Stimulated activated CD4-positive, alpha-beta T cell treated with anti-CD3 and anti-CD28 coated beads, TNF-alpha, amount 100 ng/mL, for 24 hours (primary cell): ENCODE measurements at places on chromosomes 1 and 21.

DNA sequence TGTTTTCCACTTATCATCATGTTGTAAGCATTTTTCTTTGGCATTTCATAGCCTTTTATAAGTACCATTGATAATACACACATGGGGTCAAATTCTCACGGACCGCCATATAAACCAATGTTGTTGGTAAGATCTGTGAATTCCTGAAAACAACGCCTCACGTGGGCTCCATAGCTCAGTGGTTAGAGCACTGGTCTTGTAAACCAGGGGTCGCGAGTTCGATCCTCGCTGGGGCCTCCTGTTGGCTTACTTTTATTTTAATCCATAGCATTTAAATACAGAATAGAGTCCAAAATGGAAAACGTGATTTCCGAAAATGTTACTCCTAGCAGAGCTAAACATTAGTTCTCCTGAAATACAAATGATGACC, 83.1 kb downstream of the HHIPL2 start:
- DNase-seq: peak; percentile 70

DNA sequence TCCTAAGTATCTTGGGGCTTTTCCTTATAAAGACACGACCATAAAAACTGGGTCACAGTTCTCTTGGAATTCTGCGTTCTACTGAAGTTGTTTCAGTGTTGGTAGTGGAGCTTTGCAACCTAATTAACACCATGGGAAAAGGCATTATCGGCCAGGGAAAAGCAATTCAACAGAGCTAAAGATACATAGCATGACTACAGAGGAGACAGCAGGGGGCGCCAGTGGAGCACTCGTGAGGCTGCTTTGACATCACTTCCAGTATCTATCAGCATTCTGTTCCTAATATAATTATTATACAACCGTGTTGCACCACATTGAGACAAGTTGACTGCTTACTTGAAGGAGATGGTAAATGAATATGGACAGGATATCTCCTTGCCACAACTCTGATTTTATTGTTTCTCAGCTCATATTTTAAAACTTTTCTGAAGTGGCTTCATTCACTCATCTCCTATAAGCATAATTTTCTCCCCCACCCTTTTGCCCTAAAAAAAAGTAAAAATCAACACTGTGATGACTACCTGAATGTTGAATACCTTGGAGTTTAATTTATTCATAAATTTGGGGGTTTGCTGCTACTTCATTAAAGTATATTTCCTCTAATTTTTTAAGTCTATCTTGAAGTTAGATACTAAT, 39.4 kb downstream of the ZP4 start:
- DNase-seq: peak; percentile 22

- DNase-seq: no peak
Observed at GRCh38 chr21:26055010-26055409, 115.6 kb downstream of the APP start.

DNA sequence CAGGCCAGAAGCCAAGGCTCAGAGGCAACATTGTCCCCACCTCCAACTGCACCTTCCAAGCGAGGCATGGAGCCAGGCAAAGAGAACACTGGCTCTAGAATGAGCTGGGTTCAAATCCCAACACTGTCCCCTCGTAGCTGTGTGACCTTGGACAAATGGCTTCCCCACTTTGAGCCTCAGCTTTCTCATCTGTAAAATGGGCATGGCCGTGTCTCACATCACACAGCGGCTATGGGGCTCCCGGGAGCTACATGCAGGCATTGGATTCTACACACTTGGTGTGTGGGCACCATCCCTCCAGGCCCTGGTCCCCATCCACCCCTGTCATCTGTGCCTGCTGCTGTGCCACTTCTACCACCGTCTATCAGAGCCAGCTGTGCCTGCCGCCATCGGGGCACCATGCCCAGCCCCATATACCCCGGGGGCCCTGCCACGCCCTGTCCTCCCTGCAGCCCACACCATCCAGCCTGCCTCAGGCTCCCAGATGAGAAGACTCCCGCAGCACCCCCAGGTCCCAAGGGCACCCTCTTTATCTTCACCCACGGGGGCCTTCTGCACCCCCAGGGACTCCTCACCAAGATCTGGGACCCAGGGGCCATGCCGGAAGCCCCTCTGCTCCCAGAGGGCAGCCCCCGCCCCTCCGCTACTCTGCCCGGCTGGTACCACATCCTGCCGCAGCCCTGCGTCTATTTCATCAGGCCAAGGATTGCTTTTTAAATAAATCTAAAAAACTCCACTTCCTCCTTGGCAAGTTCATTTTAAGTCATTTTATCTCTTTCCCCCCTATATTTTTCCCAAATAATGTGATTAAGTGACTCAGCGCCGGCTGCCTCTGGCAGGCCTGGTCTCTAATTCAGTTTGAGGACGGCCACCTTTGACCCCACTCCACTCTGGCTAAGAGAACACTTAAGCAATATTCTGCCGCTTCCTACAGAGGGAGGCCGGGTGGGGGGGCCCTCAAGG, 107.8 kb upstream of the TARDBP start:
- DNase-seq: no peak

GRCh38 chr1:192726820-192727504, 81.9 kb upstream of the RGS2 start:
- DNase-seq: no peak

DNA sequence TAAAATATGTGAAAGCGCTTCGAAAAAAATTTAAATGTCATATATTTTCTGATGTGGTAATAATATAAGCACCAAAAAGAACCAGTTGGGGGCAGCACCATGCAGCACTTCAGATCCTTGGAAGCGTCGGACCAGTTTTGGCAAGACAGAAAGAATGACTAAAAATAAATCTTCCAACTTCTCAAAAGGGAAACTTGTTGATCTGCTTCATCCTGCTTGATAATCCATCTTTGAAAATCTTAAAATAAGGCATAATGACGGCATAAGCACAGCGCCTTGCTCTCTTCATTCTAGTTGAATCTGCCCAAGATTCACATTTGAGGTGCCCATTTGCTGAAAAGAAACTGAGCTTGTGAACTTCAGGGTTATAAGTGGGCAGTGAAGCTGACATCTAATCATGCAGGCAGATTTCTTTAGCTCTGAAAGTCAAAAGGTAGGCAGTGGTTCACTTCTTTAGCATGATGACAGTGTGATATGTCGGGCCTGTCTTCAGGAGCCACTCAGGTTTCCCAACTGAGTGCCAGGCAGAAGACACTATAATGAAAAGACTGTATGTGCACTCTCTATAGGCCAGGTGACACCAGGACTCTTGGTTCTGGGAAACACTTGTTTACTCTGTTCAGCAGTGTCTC, 19.8 kb upstream of the MUTYH start:
- DNase-seq: no peak

DNA sequence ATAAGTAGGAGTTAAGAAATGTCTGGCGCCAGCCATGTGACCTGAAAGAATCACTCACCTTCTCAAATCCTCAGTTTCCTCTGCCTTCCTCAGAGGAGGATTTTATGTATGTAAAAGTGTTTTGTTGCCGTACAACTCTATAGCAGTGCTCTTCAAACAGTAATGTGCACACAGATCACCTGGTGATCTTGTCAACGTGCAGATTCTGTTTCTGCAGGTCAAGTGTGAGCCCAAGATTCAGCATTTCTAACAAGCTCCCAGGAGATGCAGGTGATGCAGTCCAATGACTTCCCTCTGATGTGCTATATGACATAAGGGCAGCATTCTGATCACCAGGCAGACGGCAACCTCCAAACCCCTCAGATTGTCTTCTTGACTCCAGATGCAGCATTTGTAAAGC, 83.7 kb downstream of the CDC7 start:
- DNase-seq: no peak

DNA sequence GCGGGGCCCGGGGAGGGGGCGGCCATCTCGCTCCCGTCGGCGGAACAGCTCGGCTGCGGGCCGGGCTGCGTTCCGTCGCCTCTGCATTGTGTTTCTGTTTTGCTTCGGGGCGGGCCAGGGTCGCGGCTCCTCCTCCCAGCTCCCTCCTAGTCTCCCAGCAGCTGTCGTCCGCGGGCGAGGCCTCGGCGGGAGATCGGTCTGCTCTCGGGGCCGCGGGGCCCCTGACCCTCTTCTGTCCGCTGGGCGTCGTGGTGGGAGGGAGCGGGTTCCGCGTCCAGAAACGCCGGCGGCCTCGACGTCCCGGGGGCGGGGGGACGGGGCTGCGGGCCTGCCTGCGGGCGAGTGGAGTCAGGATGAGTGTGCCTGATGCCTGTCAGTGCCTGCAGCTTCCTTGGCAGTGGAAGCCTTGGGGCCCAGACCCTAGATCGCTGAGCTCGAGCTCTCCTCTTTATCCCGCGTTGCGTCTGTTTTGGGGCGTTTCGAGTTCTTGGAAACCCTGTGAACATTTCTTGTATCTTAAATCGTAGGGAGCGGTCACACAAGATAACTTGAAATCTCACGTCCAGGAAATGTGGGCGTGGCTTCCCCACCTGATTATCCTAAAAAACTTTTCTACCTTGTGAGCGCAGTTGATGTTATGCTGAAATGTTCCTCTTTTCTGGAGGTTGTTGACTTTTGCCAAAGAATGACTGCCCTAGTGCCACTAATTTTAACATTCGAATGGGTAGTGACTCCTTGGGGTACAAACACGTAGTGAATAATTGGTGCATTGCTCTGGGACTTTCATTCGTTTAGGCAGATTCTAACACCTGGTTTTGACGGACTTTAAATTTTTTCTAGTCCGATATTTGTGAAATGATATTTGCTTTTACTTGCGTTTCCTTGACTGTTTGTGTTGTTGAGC, 676 bp downstream of the MORC3 start:
- DNase-seq: no peak

- no peak for DNase-seq
Observed at GRCh38 chr21:16134134-16134533, 404.4 kb downstream of the USP25 start.

- no peak for DNase-seq
Observed at GRCh38 chr1:16101623-16102022, 28.2 kb upstream of the FAM131C start.

- DNase-seq: no peak
Observed at GRCh38 chr1:152520561-152521090, 6.3 kb downstream of the CRCT1 start.

- no peak for DNase-seq
Observed at GRCh38 chr21:26844258-26845065, 747 bp downstream of the ADAMTS1 start.

GRCh38 chr21:31873696-31874599, 1.1 kb downstream of the HUNK start:
- DNase-seq: peak; percentile 7

DNA sequence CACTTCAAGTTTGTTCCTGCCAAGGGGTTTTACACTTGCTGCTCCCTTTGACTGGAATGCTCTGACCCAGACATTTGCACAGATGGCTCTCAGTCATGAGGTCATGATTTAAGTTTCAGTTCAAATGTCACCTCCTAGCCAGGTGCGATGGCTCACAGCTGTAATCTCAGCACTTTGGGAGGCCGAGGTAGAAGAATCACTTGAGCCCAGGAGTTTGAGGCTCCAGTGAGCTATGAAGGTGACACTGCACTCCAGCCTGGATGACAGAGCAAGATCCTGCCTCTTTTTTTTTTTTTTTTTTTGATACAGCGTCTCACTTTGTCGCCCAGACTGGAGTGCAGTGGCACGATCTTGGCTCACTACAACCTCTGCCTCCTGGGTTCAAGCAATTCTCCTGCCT, 4.5 kb upstream of the ZMYM4 start:
- DNase-seq: no peak

- DNase-seq: no peak
Observed at GRCh38 chr1:11158720-11159321, 30.3 kb upstream of the ANGPTL7 start.

- no peak for DNase-seq
Observed at GRCh38 chr1:186473047-186473446, 12.1 kb upstream of the PDC start.

DNA sequence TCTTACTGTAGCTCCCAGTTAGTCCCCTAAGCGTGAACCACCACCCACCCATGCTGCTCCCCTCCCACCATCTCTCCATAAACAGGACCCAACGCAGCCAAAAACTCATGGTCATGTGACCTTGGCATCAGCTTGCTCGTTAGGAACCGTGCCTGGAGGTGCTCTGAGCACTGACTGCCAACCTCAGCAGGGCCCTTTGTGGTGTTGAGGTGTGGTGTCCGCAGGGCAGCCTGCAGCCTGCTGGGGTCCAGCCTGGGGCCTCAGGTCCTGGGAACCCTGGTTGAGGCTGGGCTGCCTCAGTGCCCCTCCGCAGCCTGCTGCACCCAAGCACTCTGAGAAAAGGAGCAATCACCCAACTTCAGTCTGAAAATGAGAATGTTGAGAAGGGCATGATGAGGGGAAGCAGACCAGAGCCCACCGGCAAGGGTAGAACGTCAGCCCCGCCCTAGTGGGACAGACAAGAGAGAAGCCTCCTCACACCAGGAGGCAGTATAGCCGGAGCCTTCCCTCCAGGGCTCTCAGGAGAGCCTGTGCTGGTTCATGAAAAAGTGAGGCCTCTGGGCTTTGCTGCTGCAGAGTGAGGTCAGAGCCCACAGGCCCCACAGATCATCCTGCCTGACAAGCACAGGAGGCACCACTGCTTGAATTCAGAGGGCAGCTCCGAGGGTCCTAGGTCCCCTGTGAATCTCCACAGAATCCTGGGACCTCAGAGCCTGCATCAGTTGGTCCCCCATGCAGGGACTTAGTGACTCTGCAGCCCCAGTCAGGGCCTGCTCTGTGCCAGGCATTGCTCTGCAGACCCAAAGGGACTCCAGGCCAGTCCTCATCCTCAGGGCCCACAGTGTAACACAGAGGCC, 4.9 kb upstream of the COL6A2 start:
- no peak for DNase-seq

GRCh38 chr1:98910827-98911226, 93.8 kb downstream of the PLPPR5 start:
- DNase-seq: no peak

- no peak for DNase-seq
Observed at GRCh38 chr1:209386156-209386555, 197.4 kb upstream of the CAMK1G start.

DNA sequence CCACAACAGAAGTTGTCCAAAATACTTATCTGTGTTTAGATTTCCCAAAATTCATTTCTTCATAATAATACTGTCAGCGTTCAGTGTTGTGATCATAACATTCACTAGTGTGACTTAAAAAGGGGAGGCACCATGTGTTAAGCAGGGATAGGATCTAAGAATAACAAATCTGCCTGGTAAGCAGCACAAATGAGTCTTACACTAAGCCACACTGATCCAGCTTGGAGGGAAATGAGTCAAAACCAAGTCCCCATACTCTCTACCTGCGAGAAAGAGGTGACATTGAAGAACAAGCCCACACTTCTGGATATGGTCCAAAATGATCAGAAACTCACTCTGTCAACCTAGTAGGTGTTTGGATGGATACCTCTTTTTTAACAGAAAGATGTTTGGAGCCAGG, 145.5 kb downstream of the CRB1 start:
- DNase-seq: no peak

GRCh38 chr1:96473791-96474434, 247.7 kb upstream of the PTBP2 start:
- no peak for DNase-seq

DNA sequence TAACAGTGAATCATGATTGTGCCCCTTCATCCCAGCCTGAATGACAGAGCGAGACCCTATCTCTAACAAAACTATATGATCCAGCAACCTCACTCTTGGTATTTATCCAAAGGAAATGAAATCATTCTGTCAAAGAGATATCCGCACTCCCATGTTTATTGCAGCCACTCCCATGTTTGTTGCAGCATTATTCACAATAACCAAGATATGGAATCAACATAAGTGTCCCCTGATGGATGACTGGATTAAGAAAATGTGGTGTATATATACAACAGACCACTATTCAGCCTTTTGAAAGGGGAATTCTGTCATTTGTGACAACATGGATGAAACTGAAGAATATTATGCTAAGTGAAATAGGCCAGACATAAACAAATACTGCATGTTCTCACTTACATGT, 44.4 kb downstream of the TRMT1L start:
- DNase-seq: no peak
